Brain microvascular endothelial cell (primary cell): ENCODE measurements at places on chromosomes 3 and 15.
A peak's percentile ranks its signal among the peaks of the same experiment; 100 is the strongest.

DNA sequence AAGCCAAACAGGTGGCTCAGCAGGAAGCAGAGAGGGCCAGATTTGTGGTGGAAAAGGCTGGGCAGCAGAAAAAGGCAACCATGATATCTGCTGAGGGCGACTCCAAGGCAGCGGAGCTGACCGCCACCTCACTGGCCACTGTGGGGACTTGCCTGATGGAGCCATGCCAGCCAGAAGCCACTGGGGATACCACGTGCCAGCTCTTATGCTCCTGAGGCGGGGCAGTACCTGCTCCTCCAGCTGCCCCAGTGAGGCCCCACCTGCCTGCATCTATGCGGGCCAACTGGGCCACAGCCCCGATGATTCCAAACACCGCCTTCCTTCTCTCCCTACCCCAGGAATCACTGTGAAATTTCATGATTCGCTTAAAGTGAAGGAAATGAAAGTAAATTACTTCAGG lies 22.9 kb upstream of the ARIH1 start:
- no peak for DNase-seq

DNA sequence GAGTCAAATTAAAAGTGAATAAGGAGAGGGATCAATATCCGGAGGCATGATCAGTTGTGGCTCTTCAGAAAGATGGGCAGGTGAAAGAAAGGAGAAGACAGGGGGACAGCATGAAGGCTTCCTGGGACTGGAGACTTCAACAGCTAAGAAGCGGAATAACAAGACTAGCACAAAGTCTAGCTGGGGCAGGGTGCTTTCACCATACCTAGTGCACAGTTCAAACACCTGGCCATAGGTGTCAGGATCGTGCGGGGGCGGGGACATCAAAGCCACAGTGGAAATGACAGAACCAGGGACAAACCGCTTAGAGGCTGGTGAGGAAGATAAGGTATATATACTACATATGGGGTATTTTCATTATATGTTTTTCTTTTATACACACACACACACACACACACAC lies 66.2 kb upstream of the FOXP1 start:
- no peak for DNase-seq

DNA sequence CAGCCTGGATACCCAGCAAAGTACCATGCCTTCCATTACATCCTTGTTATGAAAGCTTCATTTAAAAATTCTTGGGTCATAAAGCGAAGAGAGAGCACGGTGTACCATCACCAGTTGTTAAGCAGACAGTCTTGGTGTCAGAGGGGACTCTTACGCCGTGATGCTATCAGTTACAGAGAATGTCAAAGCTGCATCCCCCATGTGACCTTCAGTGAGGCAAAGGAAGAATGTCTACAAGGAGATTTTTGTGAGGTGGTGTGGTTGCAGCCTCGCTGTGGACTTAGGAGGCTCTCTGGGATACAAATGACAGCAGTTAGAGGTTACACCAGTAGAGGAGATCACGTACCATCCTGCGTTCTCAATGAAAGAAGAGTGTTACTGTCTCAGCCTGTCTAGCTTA lies 278.3 kb downstream of the FEZF2 start:
- no peak for DNase-seq

DNA sequence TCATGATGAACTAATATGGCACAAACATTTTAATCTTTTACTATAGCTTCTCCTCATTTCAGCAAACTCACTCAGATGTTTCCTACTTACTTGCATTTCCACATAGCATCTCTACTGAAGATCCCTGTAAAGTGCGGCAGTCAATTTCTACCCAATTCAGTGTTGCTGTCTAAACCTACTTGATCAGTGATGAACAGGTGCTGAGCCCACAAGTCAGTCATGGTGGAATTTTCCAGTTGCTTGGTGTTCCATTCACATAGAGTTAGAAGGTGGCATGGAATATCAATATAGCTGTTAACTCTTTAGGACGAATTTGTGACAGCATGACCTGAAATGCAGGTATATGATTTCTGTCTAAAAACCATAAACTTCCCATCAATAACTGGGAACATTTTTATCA lies 22.7 kb downstream of the MRPL3 start:
- no peak for DNase-seq

DNA sequence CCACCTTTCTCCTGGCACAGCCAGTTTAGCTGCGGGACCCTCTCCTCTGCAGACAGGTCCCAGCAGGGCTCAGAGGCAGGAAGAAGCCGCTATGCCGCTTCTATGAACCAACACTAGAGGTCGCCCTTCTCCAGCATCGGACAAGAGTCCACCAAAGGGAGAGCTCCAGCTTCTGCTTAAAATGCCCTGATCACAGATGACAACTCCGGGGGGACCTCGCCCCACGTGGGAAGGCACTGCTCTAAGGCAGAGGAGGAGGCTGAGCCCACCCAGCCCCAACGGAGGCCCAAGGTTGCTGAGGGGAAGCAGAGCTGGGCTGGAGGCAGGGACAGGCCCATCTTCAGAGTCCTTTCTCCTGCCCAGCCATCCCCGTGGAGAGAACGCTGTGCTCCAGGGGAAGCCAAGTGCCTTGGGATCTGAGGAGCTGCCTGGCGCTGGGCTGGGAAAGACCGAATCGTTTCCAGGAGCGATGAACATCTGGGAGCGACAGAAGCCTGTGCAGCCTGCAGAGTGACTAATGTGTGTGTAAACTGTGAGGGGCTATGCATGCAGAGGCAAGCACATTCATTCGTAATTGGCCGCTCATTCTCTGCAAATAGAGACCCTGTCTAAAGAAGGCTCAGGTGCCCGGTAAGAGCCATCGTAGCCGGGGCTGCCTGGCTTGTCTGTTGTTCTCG lies 43.5 kb upstream of the BDH1 start:
- peak; percentile 82 for DNase-seq

GRCh38 chr3:72408983-72409779 lies 439.1 kb downstream of the SHQ1 start:
- no peak for DNase-seq

- DNase-seq, result no peak
Measured at GRCh38 chr15:56891852-56892440, 26.5 kb upstream of the TCF12 start.

GRCh38 chr15:66800584-66801235 lies 98.7 kb downstream of the SMAD6 start:
- DNase-seq, result no peak

- no peak for DNase-seq
Measured at GRCh38 chr15:55606214-55606613, 18.1 kb upstream of the PYGO1 start.

- no peak for DNase-seq
Measured at GRCh38 chr3:155594526-155595187, 150.2 kb downstream of the PLCH1 start.

DNA sequence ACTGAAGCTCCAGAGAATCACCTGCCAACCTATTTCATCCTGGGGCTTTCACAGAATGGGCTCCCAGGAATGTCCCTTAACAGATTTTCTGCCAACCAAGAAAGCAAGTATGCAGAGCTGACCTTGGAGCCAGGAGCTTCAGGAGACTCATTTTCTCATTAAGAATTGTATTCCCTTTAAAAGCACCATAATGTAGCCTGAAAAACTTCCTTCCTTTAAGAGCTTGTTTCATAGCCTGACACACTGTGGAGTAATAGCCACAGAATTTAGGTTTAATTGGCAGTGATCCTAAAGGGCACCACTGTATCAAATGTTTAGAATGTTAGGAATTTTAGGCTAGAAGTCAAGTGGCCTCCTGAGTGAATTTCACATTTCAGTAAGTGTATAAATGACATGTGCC lies 309.8 kb downstream of the GBE1 start:
- DNase-seq, result no peak

DNA sequence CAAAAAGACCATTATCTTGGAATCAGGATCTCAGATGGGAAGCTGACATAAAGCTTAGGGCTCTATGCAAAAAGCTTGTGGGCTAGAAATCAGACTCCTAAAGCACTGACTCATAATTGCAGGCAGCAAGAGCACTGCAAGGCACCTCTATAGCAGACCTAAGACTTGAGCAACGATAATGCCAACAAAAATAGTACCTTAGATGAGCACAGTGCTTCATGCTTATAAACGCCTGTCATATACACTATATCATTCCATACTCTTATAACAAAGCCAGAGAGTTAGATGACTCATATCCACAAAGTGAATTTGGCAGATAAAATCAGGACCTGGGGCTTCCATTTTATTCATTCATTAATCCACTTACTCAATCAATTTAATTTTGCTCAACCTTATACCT lies 560.8 kb downstream of the MCTP2 start:
- DNase-seq, result peak; percentile 65

- DNase-seq, result no peak
Measured at GRCh38 chr15:90647326-90647725, 69.8 kb upstream of the BLM start.

- DNase-seq, result no peak
Measured at GRCh38 chr3:22176911-22177310, 425.9 kb upstream of the ZNF385D start.

GRCh38 chr3:112583105-112583504 lies 21.3 kb downstream of the SLC35A5 start:
- no peak for DNase-seq

GRCh38 chr3:115903843-115904242 lies 280.5 kb downstream of the GAP43 start:
- DNase-seq, result no peak

DNA sequence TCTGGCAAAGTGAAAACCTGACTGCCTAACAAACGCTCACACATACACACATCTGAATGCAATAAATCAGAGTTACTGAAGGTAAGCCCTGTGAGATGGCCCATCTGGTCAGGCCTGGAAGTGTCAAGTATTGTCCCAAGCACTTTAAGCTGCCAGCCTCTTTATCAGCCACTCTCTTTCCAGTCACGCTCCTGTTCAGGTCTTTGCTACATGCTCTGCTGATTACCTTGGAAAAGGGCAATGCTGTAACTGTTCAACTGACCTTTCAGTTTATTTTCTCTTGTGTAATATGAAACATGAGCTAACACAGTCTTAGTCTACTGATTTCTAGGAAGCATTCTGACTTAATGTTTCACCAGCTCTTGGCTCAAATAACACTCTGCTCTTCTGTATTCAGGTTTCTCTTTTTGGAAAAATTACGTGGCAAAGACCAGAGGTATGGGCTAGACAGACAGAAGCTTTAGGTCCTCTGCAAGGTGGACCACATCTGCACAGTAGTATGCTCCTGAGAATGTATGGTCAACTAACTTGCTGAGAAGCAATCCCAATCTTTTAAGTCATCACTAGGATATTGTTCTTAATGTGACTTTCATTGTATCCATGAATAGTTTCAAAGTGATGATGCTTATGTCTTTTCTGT lies 44.5 kb downstream of the GBE1 start:
- DNase-seq, result no peak

DNA sequence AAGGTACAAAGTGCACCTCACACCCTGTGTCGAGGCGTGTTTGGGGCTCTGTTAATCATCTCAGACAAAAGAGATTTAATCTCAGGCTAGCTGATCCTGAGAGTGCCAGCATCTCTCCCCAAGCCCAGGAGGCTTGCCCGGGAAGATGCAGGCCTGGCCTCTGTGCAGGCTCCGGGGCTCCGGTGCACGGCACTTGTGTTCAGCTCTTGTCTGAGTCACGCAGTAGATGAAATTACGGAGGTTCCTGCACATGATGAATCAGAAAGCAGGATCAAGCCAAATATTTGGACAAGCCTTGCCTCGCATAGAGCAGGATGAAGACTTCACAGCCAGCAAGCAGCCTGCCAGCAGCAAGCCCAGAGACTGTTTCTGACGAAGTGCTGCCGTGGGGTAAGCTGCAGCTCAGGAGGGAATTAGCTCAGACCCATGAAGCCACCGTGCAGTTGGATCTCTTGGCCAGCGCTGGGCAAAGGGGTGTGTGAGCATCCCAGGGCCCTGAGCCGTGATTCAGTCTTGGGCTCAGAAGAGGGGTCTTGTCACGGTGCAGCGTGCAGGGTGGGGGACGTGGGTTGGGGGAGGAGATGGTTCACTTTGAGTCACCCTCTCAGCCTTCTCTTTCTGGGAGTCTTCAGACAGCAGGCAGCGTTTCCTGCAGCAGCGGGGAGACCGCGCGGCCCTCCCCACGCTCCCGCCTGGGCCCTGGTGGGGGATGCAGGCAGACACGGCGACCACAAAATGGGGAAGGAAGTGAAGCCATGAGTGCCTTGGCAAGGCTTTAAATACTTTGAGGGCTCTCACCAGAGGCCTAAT lies 89.2 kb upstream of the MEF2A start:
- DNase-seq, result peak; percentile 97

GRCh38 chr3:86381247-86381646 lies 609.7 kb downstream of the VGLL3 start:
- DNase-seq, result no peak

DNA sequence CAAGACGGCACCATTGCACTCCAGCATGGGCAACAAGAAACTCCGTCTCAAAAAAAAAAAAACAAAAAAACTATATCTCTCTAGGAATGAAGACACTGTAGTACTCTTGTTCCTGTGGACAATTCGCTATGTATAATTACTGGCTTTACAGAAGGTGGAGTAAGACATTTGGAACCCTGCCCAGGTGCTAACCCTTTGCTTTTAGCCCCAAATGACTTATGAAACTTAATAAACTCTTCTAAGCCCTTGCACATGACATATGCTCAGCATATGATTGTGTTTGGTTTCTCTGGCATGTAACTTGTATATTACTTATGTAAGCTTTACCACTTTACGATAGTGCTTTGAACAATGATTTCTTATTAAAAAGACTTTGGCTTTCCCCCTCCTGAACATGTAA lies 27.3 kb upstream of the PRTG start:
- DNase-seq, result no peak

DNA sequence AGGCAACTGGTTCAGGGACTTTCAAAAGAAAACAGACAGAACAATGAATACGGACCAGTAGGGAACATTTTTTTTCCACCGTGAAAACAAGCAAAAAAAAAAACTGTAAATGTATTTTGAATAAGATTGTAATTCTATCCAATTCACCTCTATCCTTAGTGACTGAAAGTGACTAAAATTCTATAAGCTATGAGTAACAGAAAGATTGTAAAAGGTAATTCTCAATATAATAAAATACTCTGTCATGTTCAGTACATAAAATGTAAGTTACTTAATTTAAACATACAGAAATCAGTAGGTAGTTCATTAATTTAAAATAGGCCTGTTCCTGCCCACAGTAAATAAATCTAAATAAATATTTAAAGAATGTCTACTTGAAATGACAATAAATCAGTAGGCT lies 368.2 kb upstream of the ARHGEF26 start:
- DNase-seq, result no peak

DNA sequence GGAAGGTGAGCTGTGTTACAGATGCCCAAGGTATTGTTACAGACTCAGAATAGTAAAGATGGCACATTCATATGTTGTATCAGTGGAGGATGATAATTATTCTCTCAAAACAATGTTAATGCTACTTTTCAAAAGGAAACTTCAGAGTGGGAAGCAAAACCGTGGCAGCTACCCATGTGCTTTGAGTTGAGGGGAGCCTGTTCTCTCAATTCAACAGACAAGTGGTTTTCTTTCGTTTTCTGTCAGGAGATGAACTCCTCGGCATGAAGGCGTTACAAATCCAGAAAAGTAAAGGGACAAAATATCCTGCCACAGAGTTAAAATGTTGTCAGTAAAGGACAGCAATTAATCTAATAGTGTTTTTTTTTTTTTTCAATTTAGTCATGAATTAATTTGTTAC lies 629.4 kb upstream of the GBE1 start:
- DNase-seq, result no peak

- DNase-seq, result no peak
Measured at GRCh38 chr15:65416845-65417416, 5.8 kb downstream of the IGDCC4 start.

GRCh38 chr3:34889641-34890040 lies 749.7 kb upstream of the ARPP21 start:
- DNase-seq, result no peak
